NCI-H2029 (cell line): ENCODE measurements at places on chromosomes 12 and 14.

DNA sequence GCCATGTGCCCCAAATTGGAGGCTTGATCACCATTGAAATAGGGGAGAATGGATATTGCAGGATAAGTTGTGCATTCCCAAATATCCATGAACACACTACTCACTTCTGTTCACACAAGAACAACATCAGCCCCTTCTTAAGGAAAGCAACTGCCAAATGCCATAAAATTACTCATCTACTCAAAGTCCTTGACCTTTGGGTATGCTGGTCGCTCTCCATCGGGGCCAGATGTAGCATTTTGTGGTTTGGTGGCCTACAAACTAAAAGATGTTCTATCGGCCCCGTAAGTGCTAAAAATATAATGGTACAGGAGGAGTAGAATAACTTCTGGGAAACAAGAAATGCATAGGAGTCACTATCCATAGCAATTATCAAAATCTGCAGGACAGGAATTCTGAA, 362.6 kb downstream of the AEBP2 start:
- no peak for DNase-seq

GRCh38 chr14:96281486-96281885, 25.5 kb downstream of the BDKRB1 start:
- no peak for DNase-seq

- no peak for DNase-seq
Observed at GRCh38 chr12:94940771-94941170, 62.7 kb downstream of the NDUFA12 start.

- DNase-seq: no peak
Observed at GRCh38 chr14:100755649-100756048, 29.0 kb downstream of the DLK1 start.

DNA sequence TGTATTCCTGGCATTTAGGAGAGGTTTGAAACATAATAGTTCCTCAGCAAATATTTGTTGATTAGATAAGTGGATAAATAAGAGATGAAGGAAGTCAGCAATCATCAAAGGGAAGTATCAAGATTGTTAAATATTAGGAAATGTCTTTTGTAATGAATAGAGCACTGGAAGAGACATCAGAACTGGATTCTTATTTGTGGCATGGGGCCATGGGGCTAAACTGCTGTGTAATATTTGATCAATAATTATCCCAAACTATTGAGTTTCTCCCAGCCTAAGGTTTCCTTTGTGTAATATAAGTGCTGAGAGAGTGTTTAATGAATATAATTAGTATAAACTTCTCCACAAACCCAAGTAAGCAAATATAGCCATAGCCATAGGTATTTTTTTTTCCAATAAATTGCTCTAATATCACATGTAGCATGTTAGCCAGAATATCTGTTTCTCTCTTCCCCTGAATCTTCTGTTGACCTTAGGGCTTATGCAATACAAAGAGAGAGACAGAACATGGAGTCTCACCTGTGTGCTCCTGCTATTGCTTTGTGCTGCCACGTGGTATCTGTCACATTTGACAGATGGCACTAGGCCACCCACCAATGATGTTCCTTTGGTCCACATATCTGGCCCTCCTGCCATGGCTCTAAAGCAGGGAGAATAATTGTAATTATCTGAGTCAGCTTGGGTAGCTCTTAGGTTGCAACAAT, 658.7 kb downstream of the SOX5 start:
- DNase-seq: no peak

DNA sequence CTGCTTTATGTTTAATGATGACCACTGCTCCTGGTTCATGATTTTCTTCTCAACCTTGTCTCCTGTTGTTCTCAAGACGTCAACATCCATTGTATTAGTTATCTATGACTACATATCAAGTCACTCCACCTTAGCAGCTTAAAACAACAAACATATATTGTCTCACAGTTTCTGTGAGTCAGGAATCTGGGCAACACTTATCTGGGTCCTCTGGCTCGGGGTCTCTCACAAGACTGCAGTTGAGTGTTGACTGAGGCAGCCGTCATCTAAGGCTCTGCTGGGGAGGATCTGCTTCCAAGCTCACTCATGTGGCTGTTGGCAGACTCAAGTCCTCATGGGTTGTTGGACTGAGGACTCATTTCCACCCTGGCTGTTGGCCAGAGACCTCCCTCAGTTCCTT, 27.3 kb upstream of the FRS2 start:
- DNase-seq: peak; percentile 76
